ENCODE measurements at places on chromosomes 1 and 21.

DNA sequence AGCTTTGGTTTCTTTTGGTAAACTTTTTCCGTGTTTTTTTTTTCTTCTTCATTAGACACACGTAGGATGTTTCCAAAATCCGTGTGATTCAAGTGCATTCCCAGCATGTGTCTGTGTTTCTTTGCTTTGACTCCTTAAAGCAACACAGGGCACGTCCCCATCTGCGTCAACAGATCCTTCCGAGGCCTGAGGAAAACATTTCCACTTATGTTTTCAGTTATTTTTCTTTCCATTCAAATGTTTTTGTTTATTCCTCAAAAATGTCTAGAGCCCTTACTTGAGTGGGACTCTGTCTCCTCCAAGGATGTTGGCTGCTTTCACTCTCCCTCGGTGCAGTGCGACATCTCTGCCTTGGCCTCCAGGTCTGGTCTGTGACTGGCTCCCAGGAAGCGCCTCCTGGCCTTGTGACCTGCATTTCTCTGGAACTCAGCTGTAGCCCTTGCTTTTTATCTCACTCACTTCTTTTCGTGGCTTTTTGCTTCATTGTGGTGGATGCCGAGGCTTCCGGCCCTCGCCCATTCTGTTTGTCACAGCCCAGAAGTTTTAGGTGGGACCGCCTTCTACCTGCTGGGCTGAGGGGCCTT is 31.3 kb upstream of the SLC19A1 start:
- no peak for DNase-seq

DNA sequence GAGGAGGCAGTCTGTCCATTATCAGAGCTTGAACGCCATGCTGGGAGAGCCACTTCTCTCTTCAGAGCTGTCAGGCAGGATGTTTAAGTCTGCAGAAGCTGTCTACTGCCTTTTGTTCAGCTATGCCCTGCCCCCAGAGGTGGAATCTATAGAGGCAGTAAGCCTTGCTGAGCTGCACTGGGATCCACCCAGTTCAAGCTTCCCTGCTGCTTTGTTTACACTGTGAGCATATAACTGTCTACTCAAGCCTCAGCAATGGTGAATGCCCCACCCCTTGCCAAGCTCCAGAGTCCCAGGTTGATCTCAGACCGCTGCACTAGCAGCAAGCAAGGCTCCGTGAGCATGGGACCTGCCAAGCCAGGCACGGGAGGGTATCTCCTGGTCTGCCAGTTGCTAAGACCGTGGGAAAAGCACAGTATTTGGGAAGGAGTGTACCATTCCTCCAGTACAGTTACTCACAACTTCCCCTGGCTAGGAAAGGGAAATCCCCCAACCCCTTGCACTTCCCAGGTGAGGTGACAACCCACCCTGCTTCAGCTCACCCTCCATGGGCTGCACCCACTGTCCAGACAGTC is 32.5 kb downstream of the RGS13 start:
- no peak for DNase-seq

GRCh38 chr1:118081387-118081786 is 103.6 kb downstream of the SPAG17 start:
- DNase-seq: no peak

- no peak for DNase-seq
Observed at GRCh38 chr1:115144176-115144575, 54.9 kb upstream of the TSPAN2 start.

DNA sequence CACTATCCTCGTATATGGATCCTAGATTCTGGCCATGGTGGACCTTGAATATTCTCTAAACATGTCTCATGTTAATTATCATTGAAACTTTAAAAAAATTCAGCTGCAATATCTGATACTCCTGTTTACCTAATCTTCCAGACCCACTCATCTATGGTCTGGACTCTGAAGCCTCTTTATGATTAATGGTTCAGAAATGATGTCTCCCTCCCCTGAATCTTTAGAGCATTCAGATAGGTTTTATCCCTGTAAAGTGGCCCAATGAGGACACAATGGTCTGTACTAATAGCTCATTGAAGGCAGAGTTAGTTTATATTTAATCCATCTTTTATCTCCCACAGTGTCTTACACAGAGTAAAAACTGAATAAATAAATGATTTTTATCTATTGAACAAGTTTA is 53.0 kb upstream of the DUSP10 start:
- no peak for DNase-seq

- DNase-seq: no peak
Observed at GRCh38 chr1:29381426-29381825, 145.1 kb downstream of the PTPRU start.

Data from Jurkat, Clone E6-1 (cell line).